Gastroesophageal sphincter (tissue), 4 donors: ENCODE measurements at places on chromosomes 12 and 14.

DNA sequence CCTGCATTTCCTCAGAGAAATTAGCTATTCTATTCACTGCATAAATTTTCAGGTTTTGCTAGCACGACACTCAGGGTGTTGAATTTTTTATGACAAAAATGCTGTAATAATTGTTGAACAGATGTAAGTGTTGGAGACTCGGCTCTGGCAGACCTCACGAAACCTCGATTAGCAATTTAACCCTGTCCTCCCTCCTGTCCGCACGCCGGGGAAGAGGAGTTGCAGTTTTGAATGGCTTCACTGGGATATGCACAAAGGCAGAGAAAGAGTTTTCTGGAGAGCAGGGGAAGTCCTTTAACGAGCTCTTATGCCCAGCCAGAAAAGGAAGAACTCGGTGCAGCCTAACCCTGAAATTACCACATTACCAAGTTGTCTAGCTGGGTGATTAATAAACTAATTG lies 661.1 kb downstream of the VRK1 start:
- no peak for ATAC-seq

DNA sequence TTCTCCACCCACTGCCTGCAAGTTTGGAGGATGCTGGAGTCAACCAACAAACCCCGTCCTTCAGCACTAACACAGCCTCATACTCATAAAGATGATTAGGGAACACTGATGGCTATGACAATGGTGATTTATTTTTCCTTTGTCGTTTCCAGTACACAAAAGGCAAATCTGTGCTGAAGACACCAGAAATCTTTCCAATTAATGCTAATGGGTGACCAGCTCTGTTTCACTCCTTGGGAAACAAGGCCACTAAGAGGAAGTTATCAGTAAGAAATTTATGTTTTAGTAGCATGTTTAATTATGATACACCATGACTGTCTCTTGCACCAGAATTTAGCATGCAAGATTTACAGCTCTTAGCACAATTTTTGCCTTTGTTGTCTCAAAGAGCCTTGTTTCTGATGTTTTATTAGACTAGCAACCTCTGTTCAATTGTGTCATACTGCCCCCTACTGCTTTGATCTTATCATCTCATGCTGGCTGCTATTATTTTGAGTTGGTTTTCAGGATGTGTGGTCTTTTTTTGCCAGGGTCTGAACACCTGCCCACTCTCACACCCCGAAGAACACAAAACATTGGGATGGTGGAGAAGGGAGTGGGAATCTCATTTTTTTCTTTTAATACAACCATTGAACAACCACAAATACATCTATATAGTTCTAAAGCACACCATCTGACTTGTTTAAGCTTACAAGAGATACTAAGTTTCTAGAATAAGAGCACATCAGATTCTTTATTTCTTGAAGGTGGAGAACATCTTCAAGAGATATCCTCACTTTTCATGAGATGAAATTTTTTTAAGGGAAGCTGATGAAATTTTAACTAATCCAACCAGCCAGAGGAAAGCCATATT lies 160.9 kb downstream of the SPTSSA start:
- no peak for ATAC-seq

- no peak for ATAC-seq
Measured at GRCh38 chr12:42104784-42105183, 39.9 kb downstream of the GXYLT1 start.

GRCh38 chr14:75989134-75989533 lies 3.6 kb downstream of the IFT43 start:
- peak; percentile 70 for ATAC-seq

DNA sequence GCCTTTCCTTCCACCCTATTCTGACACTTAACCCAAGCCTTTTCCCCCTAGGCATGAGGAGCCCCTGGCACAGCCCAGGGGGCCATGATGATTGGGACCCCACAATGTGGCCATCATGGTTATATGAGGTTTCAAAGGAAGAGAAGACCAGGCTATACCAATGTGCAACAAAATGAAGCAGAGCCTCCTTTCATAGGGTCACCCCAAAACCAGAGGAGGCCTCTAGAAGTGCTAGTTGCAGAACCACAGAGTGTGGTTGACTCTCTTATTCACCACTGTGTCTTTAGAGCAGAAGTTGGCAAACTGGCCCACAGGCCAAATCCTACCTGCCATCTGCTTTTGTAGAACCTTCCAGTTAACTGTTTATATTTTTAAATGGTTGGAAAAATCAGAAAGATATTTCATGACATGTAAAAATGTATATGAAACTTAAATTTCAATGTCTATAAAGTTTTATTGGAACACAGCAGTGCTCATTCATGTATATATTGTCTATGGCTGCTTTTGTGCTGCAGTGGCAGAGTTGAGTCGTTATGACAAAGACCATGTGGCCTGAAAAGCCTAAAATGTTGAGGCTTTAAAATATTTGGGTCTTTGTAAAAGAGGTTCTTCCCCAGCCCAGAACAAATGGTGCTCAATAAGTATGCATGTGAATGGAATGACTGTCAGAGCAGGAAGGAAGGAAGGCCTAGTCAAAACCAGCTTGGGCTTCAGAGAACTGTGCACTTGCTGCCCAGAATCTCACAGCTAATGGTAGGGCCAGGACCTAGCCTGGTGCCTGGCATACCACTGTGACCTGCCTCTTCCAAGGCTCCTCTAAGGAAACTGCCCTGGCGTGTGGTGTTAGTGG lies 49.2 kb downstream of the SUSD6 start:
- no peak for ATAC-seq

DNA sequence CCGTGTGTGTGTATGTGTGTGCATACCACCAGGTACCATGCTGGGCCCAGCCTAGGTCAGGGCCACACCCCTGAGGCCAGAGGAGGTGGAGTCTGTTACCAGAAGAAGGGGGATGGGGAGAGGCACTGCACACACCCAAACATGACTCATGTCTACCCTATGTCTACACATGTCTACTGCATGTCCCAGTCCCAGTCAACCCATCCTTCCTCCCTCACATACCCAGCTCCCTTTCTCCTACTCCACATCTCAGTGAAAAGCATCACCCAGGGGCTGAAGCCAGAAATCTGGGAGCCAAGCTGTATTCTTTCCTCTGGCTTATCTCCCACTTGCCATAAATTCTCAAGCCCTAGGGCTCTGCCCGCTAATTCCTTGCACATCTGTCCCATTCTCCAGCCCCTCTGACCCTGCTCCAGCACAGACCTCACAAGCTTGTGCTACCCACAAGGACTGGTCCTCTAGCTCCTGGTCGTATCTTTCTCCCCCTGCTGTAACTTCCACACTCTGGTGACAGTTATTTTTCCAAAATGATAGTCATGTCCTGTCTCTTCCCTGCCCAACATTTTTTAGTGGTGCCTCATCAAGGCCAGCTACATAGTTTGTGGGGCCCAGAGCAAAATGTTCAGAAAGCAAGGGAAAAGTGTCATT lies 18.0 kb upstream of the APPL2 start:
- ATAC-seq, result no peak

GRCh38 chr12:49539406-49540228 lies 787 bp downstream of the KCNH3 start:
- ATAC-seq, result no peak

GRCh38 chr14:50864946-50865345 lies 6.9 kb upstream of the ABHD12B start:
- no peak for ATAC-seq

DNA sequence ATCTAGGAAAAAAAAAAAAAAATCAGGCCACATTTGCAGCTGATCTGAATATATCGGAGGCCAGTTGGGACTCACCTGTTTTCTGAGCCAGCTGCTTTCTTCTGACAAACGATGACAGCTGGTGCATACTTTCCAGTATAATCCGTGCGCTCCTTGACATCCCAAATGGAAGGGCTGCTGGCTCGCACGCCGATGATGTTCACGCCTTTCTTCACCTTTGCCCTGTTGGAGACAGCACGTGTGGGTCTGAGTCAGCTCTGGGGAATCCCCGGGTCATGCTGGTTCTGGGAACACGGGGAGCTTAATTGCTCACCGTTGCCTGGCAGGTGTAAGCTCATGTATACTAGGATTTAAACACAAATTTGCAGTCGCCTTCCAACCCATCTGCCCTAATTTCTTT lies 372.8 kb downstream of the TMEM132D start:
- ATAC-seq, result no peak

- no peak for ATAC-seq
Measured at GRCh38 chr12:91064640-91065039, 6.8 kb upstream of the KERA start.

- ATAC-seq, result no peak
Measured at GRCh38 chr12:31527083-31527482, 63.9 kb downstream of the DENND5B start.

DNA sequence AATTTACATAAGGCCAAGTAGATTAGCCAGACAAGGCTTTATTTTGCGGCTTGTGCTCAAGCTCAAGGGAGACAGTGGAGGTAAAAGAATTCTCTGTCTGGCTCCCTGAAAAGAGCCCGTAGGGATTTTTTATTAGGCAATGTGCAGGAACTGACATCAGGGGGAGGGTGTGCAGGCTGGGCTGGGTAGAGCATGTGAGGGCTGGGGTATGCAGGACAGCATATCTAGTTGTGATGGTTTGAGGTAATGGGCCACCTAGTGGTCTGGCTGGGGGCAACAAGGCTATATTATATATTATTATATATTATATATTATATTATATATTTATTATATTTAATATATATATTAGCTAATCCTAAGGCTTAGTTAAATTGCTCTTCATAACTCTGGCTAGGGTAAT lies 102.1 kb downstream of the TMEM117 start:
- no peak for ATAC-seq
